ENCODE measurements at places on chromosomes 4 and X.

- no peak for DNase-seq
Measured at GRCh38 chr4:61462451-61463326, 262.6 kb downstream of the ADGRL3 start.

- DNase-seq, result no peak
Measured at GRCh38 chr4:159075531-159075932, 27.3 kb upstream of the RAPGEF2 start.

DNA sequence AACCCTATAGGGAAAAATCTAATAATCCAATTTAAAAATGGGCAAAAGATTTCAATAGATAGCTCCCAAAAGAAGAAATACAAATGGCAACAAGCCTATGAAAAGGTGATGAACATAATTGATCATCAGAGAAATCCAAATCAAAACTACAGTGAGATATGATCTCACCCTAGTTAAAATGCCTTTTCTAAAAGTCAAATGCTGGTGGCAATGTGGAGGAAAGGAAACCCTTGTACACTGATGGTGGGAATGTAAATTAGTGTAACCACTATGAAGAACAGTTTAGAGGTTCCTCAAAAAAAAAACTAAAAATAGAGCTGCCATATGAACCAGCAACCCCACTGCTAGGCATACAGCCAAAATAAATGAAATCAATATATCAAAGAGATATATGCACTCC lies 44.5 kb downstream of the STPG2 start:
- no peak for DNase-seq

- DNase-seq, result no peak
Measured at GRCh38 chr4:188778905-188779304, 639.7 kb downstream of the TRIML1 start.

DNA sequence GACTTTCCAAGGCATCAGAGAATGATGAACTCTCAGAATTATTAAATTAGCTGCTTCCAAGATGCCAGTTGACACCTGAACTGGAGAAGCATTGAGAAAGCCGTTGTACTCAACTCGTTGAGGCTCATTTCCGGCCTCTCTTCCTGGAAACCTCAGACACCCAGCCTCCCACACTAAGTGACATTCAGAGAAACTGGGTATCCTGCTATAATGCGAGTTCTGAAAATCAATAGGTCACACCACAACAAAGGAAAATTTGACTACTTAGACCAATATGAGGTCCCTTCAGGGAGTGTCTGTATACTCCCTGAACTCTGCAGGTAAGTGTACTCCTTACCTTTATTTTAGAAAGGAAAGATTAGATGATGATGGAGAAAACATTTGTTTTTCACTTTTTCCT lies 51.2 kb downstream of the ENPEP start:
- DNase-seq, result no peak

DNA sequence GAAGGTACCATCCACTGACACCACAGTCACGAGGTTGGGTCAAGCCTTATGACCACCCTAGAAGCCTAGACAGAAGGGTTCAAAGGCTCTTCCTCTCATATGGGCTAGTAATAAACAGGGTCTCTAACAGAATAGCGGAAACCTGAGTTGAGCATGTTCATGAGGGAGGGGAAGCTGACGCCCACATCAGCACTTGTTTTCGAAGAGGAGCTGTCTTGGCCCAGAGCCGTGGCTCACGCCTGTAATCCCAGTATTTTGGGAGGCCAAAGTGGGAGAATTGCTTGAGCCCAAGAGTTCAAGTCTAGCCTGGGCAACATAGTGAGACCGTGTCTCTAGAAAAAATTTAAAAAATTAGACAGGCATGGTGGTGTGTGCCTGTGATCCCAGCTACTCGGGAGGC lies 21.5 kb upstream of the TMSB4X start:
- DNase-seq, result no peak

- DNase-seq, result no peak
Measured at GRCh38 chr4:79341893-79342653, 16.2 kb upstream of the NAA11 start.

DNA sequence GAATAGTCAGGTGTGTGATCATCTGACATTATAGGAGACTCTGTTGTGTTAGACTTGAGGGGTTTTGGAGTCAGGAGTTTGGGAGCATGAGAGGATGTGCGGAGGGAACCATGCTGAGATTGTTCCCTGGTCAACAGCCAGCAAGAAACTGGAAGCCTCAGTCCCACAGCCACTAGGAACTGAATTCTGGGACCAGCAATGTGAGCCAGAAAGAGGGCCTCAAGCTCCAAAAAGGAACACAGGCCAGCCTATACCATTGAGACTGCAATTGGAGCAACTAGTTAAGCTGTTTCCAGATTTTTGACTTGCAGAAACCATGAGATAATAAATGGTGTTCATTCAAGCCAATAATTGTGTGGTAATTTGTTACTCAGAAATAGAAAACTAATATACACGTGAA lies 8.7 kb upstream of the ADH1B start:
- DNase-seq, result no peak

- DNase-seq, result no peak
Measured at GRCh38 chrX:49053223-49054072, 5.4 kb upstream of the CCDC120 start.

DNA sequence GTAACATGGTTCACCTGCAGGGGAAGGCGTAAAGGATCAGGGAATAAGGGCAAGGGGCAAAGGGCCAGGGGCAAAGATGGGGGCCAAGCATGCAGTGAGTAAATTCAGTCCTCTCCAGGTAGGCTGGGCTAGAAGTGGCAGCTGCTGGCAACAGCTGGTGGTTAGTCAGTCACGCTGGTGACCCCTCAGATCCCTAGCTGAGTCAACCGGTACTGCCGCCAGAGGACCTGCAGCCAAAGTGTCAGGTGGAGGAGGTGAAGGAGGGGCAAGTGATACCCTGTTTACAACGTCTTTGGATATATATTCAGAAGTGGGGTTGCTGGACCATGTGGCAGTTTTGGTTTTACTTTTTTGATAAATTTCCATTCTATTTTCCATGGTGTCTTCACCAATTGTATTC lies 24.6 kb upstream of the NAP1L2 start:
- no peak for DNase-seq

DNA sequence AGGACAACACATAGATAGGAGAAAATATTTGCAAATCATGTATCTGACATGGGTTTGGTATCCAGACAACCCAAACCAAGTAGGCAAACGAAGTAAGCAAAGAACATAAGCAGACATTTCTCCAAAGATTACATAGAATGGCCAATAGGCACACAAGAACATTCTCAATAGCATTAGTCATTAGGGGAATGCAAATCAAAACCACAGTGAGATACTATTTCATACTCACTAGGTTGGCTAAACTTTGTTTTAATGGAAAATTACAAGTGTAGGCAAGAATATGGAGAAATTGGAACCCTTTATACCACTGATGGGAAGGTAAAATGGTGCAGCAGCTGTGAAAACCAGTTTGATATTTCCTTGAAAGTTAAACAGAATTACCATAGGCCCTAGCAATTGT lies 74.7 kb downstream of the CHRNA9 start:
- no peak for DNase-seq
